ENCODE measurements at places on chromosomes 6 and 20. TPM values are rescaled to one million over a fixed set of nuclear protein-coding genes. Genes with fewer than 3 reads are reported as not detected.

The RNF182 gene
- 3.7 TPM for total RNA-seq

DNA sequence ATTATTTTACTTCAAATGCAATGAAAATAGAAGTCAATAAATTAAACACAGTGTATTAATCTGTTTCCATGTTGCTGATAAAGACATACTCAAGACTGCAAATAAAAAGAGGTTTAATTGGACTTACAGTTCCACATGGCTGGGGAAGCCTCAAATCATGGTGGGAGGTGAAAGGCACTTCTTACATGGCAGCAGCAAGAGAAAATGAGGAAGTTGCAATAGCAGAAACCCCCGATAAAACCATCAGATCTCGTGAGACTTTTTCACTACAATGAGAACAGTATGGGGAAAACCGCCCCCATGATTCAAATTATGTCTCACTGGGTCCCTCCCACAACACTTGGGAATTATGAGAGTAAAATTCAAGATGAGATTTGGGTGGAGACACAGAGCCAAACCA, 82.2 kb downstream of the GPR63 start:
- H3K36me3 ChIP-seq: no peaks in the 10 kb centered on the region
- H3K4me1 ChIP-seq: no peaks in the 10 kb centered on the region
- no peak overlapping the region for H3K27ac ChIP-seq
- no peaks in the 10 kb centered on the region for H3K27me3 ChIP-seq
- no peak for DNase-seq

DNA sequence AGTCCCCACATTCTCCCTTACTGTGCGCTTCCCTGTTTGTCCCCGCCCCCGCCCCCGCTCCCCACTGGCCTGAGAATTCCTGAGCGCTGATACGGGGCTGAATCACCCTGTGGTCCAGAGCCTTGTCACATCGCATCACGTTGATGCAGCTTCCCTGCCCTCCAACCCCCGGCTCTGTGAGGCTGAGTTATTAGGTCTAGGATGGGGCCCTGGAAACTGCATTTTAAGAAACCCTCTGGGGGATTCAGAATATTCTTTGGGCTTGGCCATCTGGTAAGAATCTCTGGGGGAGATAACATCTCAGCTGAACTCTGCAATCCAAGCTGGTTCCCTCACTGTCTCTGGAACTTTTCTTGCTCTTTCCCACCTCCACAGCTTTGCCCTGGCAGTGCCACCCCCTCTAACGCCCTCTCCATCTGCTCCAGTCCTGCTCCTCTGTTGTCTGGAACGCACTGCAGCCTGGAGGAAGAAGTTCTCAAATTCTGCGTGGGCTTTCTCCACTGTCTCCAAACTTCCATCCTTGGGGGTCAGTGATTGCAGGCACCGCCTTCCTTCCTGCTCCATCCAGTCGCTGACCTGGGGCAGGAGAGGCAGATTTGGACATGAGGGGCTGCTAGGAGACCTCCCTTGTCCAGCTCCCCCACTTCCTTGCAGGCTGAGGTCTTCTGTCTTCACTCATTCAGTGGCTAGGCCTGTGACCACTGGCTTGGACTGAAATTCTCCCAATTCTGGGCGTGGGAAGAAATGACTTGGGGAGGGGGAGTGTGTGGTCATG, 42.6 kb downstream of the KIAA1755 start:
- H3K27ac ChIP-seq: no peak overlapping the region
- no peak for DNase-seq
- H3K27me3 ChIP-seq: no peaks in the 10 kb centered on the region
- H3K4me3 ChIP-seq: no peak overlapping the region

DNA sequence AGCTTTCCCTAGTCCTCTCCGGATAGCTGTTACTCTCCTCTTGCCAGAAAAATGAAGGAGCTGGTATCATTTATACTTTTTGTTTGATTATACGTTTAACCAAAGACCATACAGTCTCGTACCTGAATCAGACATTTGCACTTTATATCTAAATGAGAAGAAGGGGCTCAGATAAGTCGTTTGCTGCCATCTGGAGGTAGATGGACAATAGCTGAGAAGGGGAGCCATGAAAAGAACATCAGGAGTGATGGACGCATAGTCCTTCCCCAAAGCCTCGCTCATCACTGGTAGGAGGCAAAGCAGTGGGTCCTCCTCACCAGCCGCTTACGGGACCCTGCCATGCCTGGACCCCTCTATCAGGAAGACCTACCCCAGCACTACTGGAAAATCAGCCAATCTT, 45.4 kb downstream of the RPF2 start:
- no peaks in the 10 kb centered on the region for H3K27me3 ChIP-seq
- H3K4me1 ChIP-seq: peaks cover 3% of the 10 kb centered on the region
- H3K27ac ChIP-seq: no peak overlapping the region
- H3K4me3 ChIP-seq: no peak overlapping the region
- peaks cover 47% of the 10 kb centered on the region for H3K36me3 ChIP-seq
- no peak for DNase-seq

The RIPPLY2 gene
- 0.90 TPM for total RNA-seq

GRCh38 chr6:21294144-21294543, 299.4 kb upstream of the SOX4 start:
- DNase-seq: no peak
- no peaks in the 10 kb centered on the region for H3K36me3 ChIP-seq
- no peak overlapping the region for H3K4me3 ChIP-seq
- no peaks in the 10 kb centered on the region for H3K4me1 ChIP-seq
- H3K27me3 ChIP-seq: no peaks in the 10 kb centered on the region
- H3K27ac ChIP-seq: no peak overlapping the region

- peaks cover 11% of the 10 kb centered on the region for H3K4me1 ChIP-seq
- no peak overlapping the region for H3K27ac ChIP-seq
- H3K36me3 ChIP-seq: no peaks in the 10 kb centered on the region
- no peaks in the 10 kb centered on the region for H3K27me3 ChIP-seq
Measured at GRCh38 chr6:89007209-89008000, 44.0 kb upstream of the RNGTT start.

The KCNG1 gene
- total RNA-seq: 13.2 TPM

GRCh38 chr20:24462460-24463010, 6.9 kb upstream of the SYNDIG1 start:
- peaks cover 20% of the 10 kb centered on the region for H3K4me1 ChIP-seq
- DNase-seq: peak; percentile 64
- no peaks in the 10 kb centered on the region for H3K36me3 ChIP-seq
- H3K27ac ChIP-seq: no peak overlapping the region

GRCh38 chr6:107729098-107729497, 95.0 kb downstream of the SCML4 start:
- no peak overlapping the region for H3K4me3 ChIP-seq
- no peaks in the 10 kb centered on the region for H3K27me3 ChIP-seq
- no peaks in the 10 kb centered on the region for H3K36me3 ChIP-seq
- no peak for DNase-seq
- no peaks in the 10 kb centered on the region for H3K4me1 ChIP-seq

The WFDC10B gene
- total RNA-seq: not detected

- peaks cover 10% of the 10 kb centered on the region for H3K36me3 ChIP-seq
- H3K27me3 ChIP-seq: no peaks in the 10 kb centered on the region
- no peak overlapping the region for H3K4me3 ChIP-seq
- H3K4me1 ChIP-seq: no peaks in the 10 kb centered on the region
- DNase-seq: no peak
- no peak overlapping the region for H3K27ac ChIP-seq
Measured at GRCh38 chr20:1939270-1939595, 44.0 kb downstream of the SIRPA start.

The PRDM1 gene
- 2.3 TPM for total RNA-seq

- H3K4me1 ChIP-seq: peaks cover 2% of the 10 kb centered on the region
- H3K27me3 ChIP-seq: no peaks in the 10 kb centered on the region
- H3K36me3 ChIP-seq: no peaks in the 10 kb centered on the region
- no peak overlapping the region for H3K4me3 ChIP-seq
Measured at GRCh38 chr20:25042531-25043498, 15.1 kb downstream of the ACSS1 start.

GRCh38 chr6:167788563-167788903, 38.2 kb upstream of the AFDN start:
- H3K27ac ChIP-seq: no peak overlapping the region
- no peaks in the 10 kb centered on the region for H3K27me3 ChIP-seq
- H3K4me3 ChIP-seq: no peak overlapping the region
- H3K4me1 ChIP-seq: no peaks in the 10 kb centered on the region
- no peak for DNase-seq

The DEFB132 gene
- total RNA-seq: not detected

DNA sequence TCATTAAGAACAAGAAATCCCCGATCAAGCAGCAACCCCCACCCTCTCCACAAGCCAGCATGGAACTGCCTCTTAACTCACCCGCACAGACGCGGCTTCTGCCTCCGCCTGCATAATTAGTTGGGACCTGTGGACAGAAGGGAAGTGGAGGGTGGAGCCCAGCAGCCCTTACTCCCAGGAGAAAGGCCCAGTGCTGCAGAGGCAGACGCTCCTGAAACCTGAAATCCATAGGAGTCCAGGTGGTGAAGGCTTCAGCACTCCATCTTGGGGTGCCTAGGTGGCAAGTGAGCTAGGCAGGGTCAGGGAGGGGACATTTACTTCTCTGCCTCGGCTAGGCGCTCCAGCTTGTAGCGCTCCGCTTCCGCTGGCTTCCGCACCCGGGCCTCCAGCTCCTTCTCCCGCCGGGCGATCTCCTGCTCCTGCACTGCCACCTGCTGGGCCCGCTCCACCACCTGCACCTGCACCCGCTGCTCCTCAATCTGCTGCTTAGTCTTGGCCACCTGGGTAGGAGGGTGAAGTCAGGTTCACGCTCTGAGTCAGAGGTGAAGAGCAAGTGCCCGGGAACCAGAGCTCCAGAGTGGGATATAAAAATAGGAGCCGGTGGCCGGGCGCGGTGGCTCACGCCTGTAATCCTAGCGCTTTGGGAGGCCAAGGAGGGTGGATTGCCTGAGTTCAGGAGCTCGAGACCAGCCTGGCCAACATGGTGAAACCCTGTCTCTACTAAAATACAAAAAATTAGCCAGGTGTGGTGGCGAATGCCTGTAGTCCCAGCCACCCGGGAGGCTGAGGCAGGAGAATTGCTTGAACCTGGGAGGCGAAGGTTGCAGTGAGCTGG, 10.7 kb downstream of the TUBB start:
- no peak overlapping the region for H3K4me3 ChIP-seq
- H3K27me3 ChIP-seq: no peaks in the 10 kb centered on the region
- peak; percentile 92 for DNase-seq
- peaks cover 46% of the 10 kb centered on the region for H3K36me3 ChIP-seq
- no peak overlapping the region for H3K27ac ChIP-seq

The BPIFB1 gene
- total RNA-seq: not detected

The SCRT2 gene
- not detected for total RNA-seq

All from H9 (cell line).